ENCODE measurements at places on chromosomes 16 and 17.

DNA sequence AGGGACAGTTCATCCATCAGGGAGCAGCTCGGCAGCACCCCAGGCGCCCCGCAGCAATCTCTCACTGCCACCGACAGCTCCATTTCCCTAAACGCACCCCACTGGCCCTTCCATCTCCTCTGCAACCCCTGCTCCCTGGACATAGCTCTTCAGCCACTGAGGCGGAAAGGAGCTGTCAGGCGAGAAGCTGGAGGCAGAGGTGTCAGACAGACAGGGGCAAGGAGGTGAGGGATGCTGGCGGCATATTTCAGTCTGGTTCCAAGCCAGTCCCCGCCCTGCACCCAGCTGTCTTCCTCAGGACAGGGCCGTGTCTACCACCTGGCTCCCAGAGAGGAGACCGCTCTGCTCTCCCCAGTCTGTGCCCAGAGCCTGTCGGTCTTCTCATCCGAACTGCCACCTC, 9.7 kb downstream of the ACLY start:
- no peak for DNase-seq

DNA sequence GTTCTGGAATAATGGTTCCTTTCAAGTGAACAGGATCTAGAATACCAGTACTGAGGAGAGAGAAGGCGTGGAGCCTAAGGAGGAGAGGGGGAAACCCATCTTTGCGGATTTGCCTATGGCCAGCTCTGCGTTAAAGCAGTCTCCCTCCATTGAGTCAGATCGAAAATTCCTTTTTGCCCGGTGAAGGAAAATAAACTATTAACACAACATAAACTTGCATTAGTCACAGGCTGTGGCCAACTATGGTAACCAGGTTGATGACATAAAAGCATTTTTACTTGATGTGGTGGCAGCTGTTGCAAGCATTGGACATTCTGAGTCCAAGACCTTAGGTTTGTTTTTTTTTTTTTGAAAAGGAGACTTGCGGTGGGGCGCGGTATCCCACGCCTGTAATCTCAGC, 8.9 kb downstream of the LDAF1 start:
- DNase-seq: no peak

- no peak for DNase-seq
Observed at GRCh38 chr17:30212750-30213149, 22.7 kb downstream of the SLC6A4 start.

GRCh38 chr17:48240562-48241130, 133.1 kb downstream of the SNX11 start:
- no peak for DNase-seq

- DNase-seq: no peak
Observed at GRCh38 chr16:50121721-50122445, 31.2 kb upstream of the TENT4B start.

DNA sequence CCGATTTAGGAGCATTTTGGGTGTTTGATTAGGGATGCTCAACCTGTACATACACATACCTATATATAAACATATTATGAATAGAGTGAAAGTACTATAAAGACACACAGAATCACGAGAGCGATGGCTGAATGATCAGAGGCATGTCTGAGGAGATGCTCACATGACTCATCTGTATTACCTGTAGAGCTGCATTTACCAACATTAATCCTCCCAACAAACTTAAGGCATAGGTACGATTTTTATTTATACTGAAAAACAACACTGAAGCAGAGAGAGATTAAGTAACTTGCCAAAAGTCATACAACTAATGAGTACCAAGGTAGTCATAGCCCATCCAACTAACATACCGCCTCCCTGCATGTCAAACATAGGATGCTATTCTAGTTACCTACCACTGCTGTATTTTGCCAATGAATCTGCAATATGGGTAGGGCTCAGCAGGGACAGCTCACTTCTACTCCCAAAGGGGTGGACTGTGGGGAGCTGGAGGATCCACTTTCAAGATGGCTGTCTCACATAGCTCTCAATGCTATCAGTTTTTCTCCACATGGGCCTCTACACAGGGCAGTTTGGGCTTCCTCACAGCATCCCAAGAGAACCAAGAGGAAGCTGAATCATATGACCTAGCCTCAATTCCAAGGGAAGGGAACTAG, 7.3 kb downstream of the CYB5D1 start:
- no peak for DNase-seq

DNA sequence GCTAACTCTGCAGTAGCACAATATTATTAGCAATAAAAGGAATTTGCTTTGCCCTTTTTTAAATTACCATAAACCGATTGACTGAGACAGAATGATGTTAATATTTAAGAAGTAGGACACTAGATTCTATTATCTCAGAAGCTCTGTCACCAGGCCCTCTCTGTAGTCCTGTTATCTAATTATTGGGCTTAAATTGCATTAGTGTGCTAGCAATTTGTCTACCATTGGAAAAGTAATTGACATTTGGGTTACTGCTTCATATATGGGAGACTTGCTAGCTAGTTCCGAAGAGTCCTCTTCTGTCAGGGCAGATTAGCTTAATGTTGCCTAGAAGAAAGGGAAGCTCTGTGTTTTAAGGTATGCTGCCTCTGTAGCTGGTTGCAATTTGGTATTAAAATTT, 1107.3 kb upstream of the EEF2KMT start:
- no peak for DNase-seq

- peak; percentile 44 for DNase-seq
Observed at GRCh38 chr16:80804526-80805383, at the start of gene CDYL2. Gene CDYL2 (minus strand): TSS chr16:80804598. CDS start chr16:80804173, 425 bp downstream.

DNA sequence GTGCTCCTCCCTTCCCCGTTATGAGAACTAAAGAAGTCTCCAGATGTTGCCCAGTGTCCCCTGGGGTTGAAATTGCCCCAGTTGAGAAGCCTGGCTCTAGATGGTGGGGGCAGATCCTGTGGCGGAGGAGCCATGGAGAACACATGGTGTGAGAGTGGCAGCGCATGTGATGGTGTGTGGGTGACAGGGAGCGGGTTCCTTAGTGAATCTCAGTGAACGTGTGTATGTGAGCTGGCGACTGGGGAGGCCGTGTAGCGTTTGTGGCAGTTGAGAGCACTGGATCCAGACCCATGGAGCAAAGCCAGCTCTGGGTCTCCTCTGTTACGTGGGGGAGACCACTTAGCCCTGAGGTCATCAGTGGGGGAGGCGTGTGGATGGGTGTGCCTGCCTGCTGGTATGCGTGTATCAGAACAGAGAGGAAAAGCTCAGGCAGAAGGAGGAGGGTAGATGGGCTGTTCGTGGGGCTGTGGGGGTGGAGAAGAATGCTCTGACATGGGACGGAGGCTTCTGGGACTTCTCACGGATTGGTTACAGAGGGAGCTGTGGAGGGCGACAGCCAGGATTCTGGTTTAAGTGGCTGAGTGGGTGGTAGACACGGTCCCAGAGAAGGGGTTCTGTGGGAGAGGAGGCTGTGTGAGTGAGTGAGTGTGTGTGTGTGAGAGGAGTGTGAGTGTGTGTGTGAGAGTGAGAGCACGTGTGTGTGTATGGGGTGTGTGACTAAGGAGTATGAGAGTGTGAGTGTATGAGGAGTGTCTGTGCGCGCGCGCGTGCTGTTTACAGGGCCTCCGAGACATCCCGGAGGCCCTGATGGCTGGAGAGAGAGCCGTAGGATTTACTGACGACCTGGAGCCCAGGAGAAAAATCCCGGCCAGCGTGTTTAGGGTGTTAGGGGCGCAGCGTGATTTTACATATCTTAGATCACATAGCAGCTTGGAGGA, 193.8 kb downstream of the SNX29 start:
- DNase-seq: no peak

- DNase-seq: peak; percentile 10
Observed at GRCh38 chr17:77892031-77892430, 66.5 kb upstream of the TNRC6C start.

DNA sequence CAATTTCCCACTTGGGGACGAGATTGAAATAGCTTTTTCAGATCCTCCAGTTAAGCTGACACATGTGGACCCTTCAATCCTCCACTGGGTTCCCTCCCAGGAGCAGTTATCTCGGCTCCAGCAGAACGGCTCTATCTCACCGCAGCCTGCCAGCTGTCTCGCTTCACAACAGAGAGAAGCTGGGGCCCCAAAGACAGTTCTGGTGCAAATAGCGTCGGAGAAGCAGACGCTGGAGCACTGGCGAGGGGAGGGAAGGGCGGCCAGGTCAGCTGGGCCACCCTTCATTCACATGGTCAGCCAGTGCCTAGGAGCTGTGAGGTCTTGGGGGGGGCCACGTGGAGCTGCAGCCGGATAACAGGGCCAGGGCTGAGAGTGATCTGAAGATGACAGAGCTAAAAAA, 141.3 kb upstream of the SDK2 start:
- DNase-seq: no peak

- no peak for DNase-seq
Observed at GRCh38 chr16:14409563-14409962, 220.5 kb downstream of the PARN start.

DNA sequence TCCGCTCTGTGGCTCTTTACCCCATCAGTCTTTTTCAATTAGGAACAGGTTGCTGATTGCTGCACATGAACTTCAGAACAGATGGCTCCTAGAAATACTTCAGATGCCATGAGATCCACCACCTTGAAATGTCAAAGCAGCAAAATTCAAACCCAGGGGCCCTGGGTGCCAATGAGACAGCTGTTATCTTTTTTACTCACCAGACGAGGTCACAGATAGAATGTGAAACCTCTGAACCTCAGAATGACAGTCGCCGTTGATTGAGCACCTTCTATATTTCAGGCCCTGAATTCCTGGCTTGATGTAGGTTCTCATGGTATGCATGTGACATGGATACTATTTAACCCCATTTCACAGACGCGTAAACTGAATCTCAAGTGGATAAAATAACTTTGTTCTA, 63.0 kb downstream of the MAF start:
- no peak for DNase-seq

- no peak for DNase-seq
Observed at GRCh38 chr16:50479771-50480170, 68.4 kb upstream of the NKD1 start.

- DNase-seq: no peak
Observed at GRCh38 chr17:81924557-81925532, 2.7 kb downstream of the MAFG start.

DNA sequence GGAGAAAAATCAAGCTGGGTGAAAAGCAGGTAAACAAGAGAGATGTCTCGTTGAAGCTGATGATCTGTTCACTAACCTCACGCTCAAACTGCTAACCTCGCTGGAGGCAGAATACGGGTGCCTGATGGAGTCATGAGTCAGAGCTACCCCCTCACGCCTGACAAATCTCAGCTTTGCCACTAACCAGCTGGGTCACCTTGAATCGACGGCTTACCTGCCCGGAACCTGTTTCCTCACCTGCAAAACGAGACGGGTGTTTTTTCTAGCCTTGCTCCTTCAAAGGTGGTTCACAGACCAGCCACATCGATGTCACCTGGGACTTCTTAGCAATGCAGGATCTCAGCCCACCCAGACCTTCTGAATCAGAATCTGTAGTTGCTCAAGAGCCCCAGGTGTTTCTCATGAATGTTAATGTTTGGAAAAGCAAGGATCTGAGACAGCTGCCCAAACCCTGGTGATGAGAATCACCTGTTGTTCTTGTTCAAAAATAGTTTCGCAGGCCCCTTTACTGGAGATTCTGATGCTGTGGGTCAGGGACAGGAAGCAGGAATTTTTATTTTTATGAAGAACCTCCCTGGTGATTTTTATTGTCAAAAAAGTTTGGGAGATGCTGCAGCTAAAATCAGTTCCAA, 56.9 kb downstream of the MARCHF10 start:
- no peak for DNase-seq

DNA sequence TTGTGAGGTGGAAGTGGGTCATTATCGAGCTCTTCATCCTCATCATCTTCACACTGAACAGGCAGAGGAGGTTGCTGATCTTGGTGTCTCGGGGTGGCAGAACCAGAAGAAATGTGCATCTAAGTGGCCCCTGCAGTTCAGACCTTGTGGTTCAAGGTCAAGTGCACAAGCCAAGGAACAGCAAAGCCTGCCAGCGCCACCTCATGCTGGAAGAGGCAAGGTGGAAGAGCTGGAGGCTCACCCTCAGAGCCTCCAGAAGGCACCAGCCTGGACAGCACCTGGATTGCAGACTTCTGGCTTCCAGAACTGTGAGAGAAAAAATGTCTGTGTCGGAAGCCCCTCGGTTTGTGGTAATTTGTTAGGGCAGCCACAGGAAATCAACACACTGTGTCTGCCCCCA, 32.7 kb downstream of the IFT140 start:
- DNase-seq: no peak

- no peak for DNase-seq
Observed at GRCh38 chr17:18968345-18968744, 16.4 kb downstream of the SLC5A10 start.

- DNase-seq: no peak
Observed at GRCh38 chr16:54694651-54695050, 236.0 kb upstream of the IRX5 start.

- DNase-seq: no peak
Observed at GRCh38 chr17:75460295-75460694, 3.9 kb downstream of the TMEM94 start.

- no peak for DNase-seq
Observed at GRCh38 chr16:73054125-73054484, 6.2 kb upstream of the ZFHX3 start.

DNA sequence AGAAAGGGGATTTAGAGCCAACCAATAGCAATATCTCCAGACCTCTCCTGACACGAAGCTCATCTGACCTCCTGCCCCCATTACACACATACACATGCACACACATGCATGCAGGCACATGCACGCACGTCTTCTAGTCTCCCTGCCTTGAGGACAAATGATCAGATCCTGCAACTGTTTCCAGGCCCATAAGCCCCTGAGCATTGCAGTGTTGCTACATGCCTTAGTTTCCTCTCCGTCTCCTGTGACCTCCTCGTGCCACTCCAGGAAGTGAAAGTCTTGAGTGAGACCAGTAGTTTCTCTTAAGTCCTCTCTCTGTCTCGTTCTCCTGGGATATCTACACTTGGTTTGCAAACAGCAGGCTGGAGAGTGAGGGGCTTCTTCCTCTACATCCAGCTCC, 8.2 kb downstream of the CIITA start:
- no peak for DNase-seq
